ENCODE measurements at places on chromosomes 4 and X. TPM values are rescaled to one million over a fixed set of nuclear protein-coding genes. Genes with fewer than 3 reads are reported as not detected.

TCEAL2 gene
- total RNA-seq: not detected

TMSB15A gene
- 1.4 TPM for total RNA-seq

RHOXF1 gene
- total RNA-seq: not detected

CT55 gene
- not detected for total RNA-seq

PGM2 gene
- total RNA-seq: 14.7 TPM

HMX1 gene
- not detected for total RNA-seq

TBC1D19 gene
- 21.9 TPM for total RNA-seq

PWWP3B gene
- total RNA-seq: not detected

Measured in subcutaneous preadipocyte (primary cell).